ENCODE measurements at places on chromosomes 12 and 14.

DNA sequence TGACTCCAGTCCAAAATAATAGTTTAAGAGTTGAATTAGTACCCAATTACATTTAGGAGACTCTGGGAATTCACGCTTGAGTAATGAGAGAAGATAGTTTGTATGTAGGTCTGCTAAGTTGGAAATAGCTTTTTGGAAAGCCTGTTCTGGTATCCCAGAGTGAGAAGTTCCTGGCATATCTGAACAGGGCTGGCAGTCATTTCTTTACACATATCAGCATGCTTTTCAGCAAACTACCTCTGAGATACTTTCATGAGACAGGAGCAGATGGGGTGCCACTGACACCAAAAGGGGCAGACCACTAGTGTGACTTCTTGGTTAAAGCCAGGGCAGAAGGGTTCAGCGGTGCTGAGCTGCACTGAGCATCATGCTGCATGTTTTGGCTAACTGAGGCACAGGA lies 45.1 kb upstream of the GRIP1 start:
- no peak for DNase-seq

DNA sequence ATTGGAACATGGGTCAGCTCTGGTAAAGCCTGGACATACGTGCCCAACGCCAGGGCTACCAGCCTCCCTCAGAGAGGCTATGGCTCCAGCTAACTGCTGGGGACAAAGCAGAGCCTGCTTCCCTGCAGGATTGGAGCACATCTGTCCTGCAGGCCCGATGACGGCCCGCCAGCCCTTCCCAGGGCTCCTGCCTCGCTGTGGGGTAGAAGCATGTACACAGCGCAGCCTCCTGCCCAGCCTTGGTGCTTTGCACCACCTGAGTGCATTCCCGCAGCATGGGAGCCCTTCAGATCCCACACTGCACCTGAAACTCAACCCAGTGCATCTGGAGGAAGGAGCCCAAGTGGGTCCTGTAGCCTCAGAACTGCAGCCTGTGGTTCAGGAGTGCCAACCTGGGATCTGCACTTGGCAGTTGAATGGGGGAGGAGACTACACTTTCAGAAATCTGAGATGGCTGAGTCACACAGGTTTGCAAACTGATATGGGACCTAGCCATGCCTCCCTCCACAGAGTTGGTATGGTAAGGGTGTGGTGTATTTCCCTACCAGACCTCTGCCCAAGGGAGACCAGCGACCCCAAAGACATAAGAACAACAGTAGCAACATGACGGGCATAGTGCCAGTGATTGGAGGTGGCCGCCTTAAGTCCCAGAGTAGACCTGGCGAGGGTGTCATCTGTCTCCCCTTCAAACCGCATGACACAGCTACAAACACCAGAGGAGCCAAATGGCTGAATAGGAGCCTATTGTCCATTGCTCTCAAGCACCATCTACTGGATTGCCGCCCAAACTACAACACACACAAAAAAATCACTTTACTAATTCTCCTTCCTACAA lies 273.9 kb upstream of the MIS18BP1 start:
- no peak for DNase-seq

- peak; percentile 60 for DNase-seq
These were observed 4.3 kb upstream of the CD9 start for GRCh38 chr12:6195665-6196535.

- no peak for DNase-seq
These were observed 16.5 kb downstream of the VDR start for GRCh38 chr12:47888153-47888819.

DNA sequence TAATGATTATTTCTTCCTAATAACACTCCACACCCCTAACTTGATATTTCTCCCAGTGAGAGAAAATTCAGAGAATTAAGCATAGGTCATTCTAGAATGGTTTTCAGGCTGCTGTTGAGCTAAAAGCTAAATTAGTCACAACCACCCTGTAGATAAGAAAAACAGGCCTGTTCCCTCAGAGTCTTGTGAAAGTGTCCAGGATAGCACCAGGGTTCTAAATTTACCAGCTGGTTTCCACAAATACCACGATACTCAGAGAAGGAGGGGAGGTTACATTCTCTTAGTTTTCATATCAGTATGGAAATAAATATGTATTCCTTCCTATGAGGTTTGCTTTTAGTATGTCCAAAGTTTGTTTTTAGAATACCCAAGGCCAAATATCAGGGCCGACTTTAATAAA lies 66.0 kb upstream of the YARS2 start:
- DNase-seq = no peak

DNA sequence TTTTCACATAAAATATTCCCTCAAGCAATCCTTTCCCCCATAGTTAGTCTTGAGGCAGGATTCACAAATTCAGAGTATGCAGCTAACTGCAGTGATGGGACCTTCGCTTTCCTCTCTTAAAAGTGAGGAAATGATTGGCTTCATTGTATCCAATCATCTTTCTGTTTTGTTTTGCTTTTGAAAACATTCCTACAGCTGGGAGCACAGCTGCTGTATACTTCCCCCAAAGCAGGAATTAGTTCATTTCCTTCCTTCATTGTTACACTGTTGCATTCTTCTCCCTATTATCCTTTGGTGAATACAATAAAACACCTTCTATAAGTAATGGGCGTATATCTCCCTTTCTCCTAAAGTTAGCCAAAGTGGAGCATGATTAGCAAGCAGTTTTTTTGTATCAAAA lies 9.4 kb upstream of the GAS2L3 start:
- no peak for DNase-seq

DNA sequence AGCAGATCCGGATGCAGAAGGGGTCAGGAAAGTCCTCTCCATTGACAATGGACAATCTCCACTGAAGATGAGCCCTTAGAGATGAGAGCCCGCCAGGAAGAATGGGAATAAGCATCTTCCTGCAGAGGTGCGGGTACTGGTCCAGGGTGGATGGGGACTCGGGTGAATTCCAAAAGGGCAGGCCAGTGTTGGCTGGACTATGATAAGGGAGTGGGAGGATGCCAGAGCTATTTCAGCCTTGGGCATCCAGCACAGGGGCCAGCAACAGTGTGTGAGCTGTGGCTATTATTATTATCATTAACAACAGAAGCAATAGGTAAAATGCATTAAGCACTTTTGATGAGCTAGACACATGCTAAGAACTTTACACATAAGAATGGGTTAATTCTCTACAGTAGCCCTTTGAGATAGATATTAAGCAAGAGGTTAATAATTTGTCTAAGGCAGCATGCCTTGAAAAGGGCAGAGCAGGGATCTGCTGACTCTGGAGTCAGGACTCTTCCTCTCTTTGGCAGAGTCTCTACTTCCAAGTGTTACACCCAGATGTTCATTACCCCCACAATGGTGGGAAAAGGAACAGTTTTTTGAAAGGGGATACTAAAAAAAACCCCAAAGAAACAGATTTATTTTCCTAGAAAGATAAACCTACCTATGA lies 55.2 kb downstream of the PRICKLE1 start:
- no peak for DNase-seq
